ENCODE measurements at places on chromosomes 11 and 22.

GRCh38 chr11:15117751-15118150, 3.0 kb downstream of the INSC start:
- no peak for DNase-seq

- DNase-seq, result no peak
These were observed 95.4 kb upstream of the TIMP3 start for GRCh38 chr22:32706149-32706548.

- DNase-seq, result no peak
These were observed 26.1 kb downstream of the SMCO4 start for GRCh38 chr11:93517041-93517440.

DNA sequence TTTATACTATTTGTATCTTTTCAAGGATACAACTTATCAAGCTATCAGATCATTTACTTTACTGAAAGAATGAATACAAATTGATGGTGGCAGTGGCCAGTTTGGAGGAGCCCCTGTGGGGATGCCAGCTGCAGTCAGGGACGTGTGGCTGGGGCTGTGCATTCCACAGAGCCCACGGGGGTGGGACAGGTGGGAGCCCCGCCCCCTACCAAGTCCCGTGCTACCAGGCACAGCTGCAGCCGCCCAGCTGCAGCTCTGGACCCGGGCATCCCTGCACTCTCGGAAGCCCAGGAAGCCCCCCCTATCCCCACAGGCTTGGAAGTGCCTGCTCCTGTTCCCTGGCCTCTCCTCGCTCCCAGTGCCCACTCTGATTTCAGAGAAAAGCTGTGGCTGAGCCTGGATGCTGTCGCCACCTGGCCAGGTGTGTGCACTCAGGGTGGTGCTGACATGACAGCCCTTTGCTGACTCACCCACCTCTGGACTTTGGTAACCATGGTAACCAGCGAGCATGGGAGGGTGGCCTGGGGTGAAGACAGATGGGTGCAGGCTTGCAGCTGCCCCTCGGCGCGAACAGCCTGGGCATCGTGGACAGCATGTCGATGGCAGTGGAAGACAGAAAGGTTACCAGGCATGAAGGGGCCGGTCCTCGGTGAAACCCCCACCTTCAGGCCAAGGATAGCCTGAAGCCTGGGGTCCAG, 138.1 kb downstream of the SBF2 start:
- DNase-seq, result no peak

GRCh38 chr11:107953446-107953845, 25.2 kb downstream of the RAB39A start:
- DNase-seq, result no peak

- DNase-seq, result no peak
These were observed 50.8 kb downstream of the DHCR7 start for GRCh38 chr11:71397331-71397860.

- no peak for DNase-seq
These were observed 4.8 kb upstream of the PHF21B start for GRCh38 chr22:45014654-45015053.
